ENCODE measurements at places on chromosomes 5 and 9.
A peak's percentile ranks its signal among the peaks of the same experiment; 100 is the strongest.

DNA sequence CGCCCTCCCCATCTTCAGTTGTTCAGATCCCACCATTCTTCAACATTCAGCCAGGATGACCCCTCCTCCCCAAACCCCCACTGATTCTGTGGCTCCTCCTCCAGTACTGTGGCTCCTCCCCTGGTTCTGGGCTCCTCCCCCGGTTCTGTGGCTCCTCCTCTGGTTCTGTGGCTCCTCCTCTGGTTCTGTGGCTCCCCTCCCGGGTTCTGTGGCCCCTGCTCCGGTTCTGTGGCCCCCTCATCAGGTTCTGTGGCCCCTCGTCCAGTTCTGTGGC is 32.8 kb downstream of the C5orf15 start:
- DNase-seq: peak; percentile 38

DNA sequence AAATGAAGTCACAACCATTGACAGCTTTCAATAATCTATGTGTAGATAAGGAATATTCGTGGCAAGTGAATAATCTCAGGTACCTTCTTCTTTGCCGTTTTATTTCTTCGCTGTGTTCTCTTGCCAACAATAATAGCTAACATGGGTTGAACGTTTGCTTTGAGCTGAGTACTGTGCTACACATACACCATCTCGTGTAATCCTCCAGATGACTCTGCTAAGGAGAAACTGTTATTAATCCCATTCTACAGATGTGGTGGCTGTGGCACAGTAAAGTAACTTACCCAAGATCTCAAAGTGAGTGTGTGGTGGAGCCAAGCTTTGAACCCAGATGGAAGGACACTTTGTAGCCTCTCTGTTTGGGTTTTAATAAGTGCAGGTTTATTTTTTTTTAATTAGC is 179.7 kb downstream of the C9orf152 start:
- no peak for DNase-seq

DNA sequence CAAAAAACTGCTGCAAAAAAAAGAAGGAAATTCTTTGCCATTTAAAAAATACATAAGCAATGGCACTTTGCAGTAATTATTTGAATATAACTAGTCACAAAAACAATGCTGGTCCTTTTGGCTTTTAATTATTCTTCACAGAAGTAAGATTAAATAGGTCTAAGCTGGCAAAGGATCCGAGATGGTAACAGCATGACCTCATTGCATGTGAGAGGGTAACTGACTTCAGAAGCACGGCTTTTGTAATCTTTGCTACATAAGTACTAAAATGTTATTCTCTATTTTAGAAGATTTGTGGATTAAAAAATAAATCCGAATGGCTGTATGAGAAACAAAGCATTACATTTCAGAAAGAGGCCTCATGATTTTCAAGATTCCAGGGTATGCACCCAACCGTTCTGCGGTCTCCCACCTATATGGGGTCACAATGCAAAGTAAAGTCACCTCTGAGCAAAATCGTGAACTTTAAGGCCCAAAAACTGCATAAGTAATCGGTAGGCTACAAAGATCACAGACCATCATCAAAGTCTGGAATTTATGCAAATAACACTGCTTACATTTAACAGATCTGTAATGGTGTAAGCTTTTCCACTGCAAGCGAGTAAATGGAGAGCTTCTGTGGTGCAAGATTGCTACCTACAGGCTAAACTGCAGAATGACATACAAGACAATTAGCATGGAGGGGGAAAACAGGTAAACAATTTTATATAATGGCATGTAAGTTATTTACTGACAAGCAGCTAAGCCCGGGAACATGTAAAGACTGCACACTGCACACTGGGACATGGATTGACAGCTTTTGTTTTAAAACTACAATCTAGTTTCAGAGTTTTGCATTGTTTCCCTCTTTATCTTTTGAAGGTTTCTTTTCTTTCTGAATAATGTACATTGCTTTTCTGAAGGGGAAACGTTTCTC is 231.6 kb downstream of the SLF1 start:
- no peak for DNase-seq

DNA sequence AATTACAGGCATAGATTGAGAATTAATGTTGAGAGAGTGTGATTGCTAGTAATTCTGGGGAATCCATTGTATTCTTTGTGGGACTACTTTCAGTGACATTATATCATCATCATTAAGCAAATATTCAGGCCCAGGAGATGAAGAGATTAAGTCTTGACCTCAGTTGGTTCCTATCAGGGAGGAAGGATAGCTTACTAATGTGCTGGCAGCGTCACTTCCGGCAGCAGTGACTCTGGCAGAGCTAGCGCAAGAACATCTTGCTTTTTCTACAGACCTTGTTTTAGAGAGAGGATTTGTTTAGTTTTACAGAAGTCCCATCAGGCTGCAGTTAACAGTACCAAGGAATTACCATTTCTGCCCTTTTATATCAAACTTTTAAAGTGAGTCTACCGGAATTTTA is 20.3 kb downstream of the OSTF1 start:
- DNase-seq: peak; percentile 88

DNA sequence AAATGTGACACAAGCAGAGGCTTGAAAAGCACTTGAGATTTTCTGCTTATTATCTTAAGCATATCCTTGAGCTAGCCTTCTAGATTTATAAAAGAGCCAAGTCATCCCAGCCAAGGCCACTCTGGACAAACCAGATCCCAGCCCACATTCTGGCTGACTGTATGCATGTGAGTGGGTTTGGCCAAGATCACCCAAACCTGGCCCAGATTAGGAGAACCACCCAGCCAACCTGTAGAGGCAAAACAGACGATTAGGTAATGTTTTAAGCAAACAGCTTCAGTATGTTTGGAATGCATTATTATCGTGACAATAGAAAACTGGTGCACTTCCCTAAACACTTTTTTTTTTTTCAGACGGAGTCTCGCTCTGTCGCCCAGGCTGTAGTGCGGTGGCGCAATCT is 151.9 kb downstream of the SPATA31D1 start:
- DNase-seq: no peak

DNA sequence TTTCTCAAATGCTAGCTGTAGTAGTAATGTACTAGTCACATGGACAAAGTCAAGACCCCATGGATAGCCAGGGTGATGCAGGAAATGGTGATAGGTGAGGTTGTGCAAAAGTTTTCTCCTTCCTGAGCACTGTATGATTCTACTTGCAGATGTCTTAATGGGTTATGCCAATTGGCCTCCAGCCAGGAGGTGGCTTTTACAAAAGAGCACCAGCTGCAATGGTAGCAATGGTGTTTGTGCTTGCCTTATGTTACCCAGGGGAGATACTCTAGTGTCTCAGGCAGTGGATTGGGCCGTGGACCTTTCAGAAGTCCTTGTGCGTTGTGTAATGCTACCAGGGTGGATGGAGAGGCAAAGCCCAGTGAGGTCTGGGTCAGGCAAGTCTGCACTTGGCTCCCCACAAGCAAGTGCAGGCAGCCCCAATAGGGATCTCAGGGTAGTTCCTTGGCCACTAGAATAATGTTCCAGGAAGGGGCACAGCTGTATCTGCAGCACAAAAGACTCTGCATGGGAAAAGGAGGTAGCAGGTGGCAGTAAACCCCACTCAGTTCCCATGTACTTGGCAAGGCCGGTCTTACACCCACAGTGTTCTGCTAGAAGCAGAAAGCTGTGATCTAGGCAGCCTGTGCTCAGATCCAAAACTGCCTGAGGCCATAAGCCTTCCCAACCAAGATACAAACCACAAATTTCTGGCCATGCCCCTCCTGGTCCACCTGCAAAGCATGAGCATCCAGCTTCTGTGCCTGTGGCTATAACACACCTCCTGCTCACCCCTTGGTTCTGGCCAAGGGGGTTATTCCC is 46.4 kb upstream of the EDIL3 start:
- peak; percentile 53 for DNase-seq

GRCh38 chr5:40410964-40411635 is 268.6 kb upstream of the PTGER4 start:
- DNase-seq: peak; percentile 77

GRCh38 chr5:56142614-56143372 is 90.3 kb downstream of the ANKRD55 start:
- no peak for DNase-seq
